ENCODE measurements at places on chromosomes 4 and X.

DNA sequence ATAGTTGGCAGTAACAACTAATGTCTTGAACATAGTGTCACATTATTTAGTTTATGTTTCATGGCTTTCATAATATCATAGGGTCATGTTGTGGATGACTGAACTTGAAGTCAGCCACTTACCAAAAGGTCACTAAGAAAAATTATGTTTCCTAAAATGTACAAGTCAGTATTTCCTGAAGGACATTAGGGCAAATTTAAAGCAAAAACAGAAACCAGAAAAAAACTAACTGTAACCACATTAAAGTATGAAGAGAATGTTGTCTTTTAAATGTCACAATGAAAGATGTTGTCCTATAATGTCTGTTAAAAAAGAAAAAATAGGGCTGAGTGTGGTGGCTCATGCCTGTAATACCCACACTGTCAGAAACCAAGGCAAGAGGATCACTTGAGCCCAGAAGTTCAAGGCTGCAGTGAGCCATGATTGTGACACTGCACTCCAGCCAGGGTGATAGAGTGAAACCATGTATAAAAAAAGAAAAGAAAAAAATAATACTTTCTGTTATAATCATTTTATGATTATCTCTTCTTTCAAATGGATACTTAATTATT is 55.8 kb downstream of the HHIP start:
- no peak overlapping the region for H3K27ac ChIP-seq
- H3K36me3 ChIP-seq, result no peaks in the 10 kb centered on the region
- H3K4me1 ChIP-seq, result peaks cover 8% of the 10 kb centered on the region
- H3K4me3 ChIP-seq, result no peak overlapping the region

GRCh38 chr4:53928825-53929224 is 135.6 kb downstream of the CHIC2 start:
- no peak overlapping the region for H3K4me3 ChIP-seq
- no peaks in the 10 kb centered on the region for H3K36me3 ChIP-seq
- H3K27ac ChIP-seq, result no peak overlapping the region
- DNase-seq, result no peak

DNA sequence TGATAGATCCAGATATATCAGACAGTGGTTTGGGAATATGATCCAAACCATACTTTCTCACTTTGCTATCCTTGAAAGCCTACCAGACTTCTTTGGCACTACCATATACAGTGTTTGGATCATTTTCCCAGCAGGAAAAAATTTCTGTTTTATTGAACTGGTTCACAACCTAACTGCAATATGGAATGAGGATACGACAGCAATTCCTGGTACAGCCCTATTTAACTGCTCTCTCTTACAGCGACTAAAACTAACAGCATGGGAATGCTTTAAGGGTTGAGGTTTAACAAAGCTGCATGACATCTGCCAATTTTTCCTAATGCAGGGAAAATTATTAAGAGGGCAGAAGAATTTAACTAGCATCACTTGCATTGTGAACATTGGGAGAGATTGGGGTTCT is 47.3 kb downstream of the RS1 start:
- no peaks in the 10 kb centered on the region for H3K27me3 ChIP-seq
- no peak overlapping the region for H3K27ac ChIP-seq
- H3K4me1 ChIP-seq, result no peaks in the 10 kb centered on the region
- DNase-seq, result no peak

- H3K4me3 ChIP-seq, result no peak overlapping the region
- peak; percentile 67 for DNase-seq
- no peak overlapping the region for H3K27ac ChIP-seq
Observed at GRCh38 chr4:183721207-183722081, 62.4 kb downstream of the TRAPPC11 start.

DNA sequence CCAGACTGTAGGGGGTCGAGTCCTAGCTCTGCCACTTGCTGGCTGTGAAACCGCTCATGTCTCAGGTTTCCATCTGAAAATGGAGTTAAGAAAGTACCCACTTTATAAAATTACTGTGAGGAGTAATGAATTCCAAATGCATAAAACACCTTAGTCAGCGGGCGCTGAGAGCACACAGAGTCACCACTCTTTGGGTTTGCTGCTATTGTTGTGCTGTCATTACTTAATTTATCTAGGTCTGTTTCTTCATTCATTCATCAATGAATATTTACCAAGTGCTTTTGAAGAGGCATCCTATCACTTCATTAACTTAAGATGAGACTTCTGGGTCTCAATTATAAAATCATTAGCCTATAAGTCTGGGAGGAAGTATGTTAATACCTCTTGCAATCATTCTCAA is 317.3 kb downstream of the FBXW7 start:
- no peaks in the 10 kb centered on the region for H3K4me1 ChIP-seq
- H3K36me3 ChIP-seq, result no peaks in the 10 kb centered on the region
- no peak for DNase-seq

DNA sequence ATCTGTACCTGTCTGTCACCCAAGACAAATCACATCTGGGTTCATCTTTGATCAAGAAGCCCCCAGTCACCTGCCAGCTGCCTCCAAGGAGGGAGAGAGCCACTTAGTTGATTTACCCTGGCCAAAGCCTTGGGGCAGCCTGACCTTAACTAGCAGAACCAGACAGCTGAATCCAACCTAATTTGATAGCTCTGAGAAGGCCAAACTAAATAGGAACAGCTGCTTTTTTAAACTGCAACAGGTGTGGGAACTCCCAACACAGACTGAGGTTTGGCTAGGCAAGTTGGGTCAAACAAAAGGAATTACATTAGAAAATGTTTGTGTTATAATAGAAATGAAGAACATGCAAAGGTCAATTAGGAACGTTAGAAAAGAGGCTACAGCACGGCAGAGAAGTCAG is 375.7 kb downstream of the NLGN4X start:
- H3K36me3 ChIP-seq, result no peaks in the 10 kb centered on the region
- H3K4me1 ChIP-seq, result peaks cover 7% of the 10 kb centered on the region
- no peaks in the 10 kb centered on the region for H3K27me3 ChIP-seq
- no peak overlapping the region for H3K27ac ChIP-seq
- no peak for DNase-seq
- H3K4me3 ChIP-seq, result no peak overlapping the region

Data from GM23338 (cell line).